ENCODE measurements at places on chromosomes 5 and 9.

DNA sequence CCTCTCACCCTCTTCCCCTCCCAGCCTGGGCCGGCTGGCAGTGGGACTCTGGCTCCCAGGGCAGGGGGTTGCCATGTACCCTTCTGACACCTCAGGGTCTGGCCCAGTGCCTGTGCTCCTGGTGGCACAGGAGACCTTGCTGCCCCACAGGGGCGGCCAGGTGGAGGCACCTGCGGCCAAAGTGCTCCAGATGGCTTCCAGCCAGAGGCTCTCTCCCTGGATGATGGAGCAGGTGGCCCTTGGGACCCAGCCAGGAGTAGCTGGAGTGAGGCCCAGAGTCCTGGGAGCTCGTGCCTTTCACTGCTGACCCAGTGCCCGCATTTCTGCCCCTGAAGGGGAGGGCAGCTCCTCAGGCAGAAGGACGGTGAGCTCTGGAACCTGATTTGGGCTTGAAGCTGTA, 87.3 kb downstream of the NTNG2 start:
- DNase-seq = no peak

- DNase-seq = no peak
Observed at GRCh38 chr9:112554516-112554915, 67.9 kb downstream of the KIAA1958 start.

- peak; percentile 27 for DNase-seq
Observed at GRCh38 chr5:152688561-152689249, 283.6 kb upstream of the NMUR2 start.

- DNase-seq = peak; percentile 20
Observed at GRCh38 chr9:121820286-121821005, 169.0 kb downstream of the DAB2IP start.

- DNase-seq = no peak
Observed at GRCh38 chr5:109467058-109467457, 57.3 kb upstream of the PJA2 start.
